Osteocyte (in vitro differentiated cells): ENCODE measurements at places on chromosomes 2 and 18.

DNA sequence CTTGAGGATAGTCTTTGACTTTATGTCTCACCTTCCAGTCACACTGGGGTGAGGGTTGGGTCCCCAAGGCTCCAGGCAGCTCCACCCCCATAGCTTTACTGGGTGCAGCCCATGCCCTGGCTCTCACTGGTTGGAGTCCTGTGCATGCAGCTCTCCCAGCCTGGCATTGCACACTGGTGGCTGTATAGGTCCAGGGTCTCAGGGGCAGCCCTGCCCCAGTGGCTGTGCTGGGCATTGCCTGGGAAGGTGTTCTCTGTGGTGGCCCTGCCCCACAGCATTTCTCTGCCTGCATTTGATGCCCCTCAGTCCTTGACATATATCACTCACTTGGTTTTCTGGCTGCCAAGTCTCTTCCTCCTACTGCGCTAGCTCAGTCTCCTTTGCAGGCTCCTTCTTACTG is 21.2 kb downstream of the MPHOSPH10 start:
- DNase-seq: no peak

DNA sequence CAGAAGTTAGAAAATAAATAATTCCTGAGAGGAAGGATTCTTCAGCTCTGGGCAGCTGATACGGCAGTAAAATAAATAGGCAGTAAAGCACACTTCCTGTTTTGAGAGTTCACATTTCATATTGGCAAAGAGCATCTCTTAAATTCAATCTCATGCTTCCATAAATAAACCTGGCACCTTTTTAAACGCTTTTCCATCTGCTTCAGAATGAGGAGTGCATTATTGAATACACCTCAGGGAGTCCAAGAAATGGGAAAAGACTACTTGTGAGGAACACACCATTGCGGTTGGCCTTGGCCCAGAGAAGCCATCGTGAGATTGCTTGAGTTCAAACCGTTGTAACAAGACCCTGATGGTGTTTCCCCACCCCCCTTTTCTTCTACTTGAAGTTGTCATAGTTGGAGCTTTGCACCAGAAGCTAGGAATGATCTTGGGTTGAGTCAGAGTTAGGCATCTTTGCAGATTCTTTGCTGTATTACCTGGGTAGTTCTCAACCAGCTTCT is 123.9 kb downstream of the RDH14 start:
- no peak for DNase-seq

DNA sequence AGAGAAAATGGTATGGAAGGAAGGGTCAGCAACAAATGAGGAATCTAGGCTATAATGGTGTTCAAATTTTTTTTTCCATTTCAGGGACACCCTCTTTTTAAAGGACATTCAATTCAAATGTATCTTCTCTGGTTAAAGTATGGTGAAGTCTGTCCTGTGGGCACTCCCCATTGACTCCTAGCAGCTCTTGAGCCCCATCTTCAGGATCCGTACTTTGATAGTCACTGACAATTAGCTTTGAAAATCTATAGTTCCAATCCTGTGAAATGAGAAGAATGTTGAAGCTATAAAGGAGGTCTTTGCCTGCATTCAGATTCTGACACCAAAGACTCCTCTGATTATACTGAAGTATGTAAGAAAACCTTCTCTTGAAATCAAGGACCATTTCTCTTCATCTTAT is 43.3 kb downstream of the KCNH7 start:
- no peak for DNase-seq

DNA sequence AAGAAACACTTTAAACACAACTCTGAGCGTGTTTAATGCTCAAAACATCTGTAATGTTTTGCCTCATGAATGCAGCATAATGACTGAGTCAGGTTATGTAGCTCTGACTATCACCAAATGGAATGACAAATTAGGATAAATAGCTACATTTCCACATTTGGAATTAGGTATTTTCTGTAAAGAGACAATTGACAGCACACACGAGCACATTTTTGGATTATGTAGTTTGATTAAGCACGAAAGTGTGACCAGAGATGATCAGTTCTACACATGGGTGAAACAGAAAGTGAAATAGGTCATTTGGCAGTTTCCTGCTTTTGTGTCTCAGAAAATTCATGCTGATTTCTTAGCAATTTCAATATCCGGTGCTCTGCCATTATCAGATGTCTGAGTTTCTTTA is 29.0 kb downstream of the LPIN1 start:
- no peak for DNase-seq

GRCh38 chr2:232333361-232334135 is 45.0 kb upstream of the ALPP start:
- no peak for DNase-seq

DNA sequence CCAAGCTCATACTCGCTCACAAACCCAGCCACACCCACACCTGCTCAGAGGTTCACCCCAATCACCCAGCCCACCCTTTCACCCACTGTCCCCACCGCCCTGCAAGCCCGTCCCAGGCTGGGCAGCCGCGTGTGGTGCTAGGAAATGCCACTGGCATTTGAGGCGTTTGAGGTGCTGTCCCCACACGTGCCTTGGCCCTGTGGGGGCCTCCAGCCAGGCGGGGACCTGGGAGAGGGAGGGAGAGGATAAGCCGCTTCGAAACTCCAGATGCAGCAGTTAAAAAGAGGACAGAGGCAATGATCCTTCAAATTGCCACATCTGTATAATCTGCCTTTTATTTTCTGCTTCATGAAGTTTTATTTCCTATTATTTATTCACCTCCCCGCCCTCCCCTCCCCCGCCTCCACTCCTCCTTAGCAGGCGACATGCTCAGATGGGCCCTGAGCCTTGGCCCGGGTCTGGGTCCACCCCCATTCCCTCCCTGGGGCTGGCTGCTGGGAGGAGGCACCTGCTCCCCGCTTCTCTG is 35.9 kb downstream of the PSD4 start:
- no peak for DNase-seq

GRCh38 chr18:57813245-57813644 is 10.1 kb upstream of the ATP8B1 start:
- no peak for DNase-seq

DNA sequence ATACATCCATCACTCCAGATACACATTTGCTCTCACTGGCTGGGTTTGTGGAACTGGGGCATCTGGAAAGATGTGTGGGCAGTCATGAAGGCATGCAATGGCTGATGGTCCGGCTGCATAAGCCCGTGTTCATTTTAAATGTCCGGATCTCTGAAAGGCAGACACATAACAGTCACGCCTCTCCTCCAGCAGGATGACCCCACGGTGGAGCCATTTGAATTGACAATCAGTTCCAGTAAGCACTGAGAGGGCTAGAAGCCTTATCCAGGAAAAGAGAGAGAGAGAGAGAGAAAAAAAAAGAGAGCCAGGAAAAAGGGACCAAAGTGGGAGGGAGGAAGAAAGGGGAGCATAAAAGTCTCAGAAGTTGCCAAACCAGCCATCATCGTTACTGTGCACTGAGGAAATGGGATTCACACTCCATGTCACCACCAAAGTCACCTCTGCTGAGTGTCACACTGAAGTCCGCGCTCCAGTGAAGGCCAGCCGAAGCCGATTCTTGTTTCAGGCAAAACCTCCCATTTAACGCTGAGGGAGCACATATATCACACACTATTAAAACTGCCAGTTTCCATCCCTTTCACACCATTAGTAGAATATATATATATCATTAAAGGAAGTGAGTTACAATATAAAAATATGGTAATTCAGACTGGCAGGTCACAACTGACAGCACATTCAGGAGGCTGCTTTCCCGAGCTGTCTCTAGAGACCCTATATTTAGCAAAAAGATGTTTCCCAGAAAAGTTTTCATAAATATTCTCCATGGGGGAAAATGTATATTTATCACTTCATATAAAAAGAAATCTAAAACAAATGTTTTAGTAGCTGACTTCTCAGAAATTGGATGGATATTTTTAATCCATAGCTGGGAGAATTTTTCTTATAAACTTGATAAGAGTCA is 142.0 kb downstream of the ACTR3 start:
- DNase-seq: no peak

GRCh38 chr2:241637795-241638660 is 535 bp downstream of the ATG4B start:
- no peak for DNase-seq
